ENCODE measurements at places on chromosomes 7 and 10.

DNA sequence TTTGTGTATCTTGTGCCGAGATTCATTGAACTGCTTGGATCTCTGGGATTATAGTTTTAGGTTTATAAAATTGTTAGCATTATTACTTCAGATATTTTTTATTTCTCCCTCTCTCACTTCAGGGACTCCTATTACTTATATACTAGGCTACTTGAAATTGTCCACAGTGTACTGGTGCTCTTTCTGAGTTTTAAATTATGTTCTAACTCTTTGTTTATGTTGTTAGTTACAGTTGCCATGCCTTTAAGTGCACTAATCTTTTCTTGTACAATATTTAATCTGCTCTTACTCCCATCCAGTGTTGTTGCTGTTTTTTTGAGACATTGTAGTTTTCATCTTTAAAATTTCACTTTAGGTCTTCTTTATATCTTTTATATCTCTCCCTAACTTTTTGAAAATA lies 13.1 kb downstream of the PLEKHS1 start:
- DNase-seq: peak; percentile 25

DNA sequence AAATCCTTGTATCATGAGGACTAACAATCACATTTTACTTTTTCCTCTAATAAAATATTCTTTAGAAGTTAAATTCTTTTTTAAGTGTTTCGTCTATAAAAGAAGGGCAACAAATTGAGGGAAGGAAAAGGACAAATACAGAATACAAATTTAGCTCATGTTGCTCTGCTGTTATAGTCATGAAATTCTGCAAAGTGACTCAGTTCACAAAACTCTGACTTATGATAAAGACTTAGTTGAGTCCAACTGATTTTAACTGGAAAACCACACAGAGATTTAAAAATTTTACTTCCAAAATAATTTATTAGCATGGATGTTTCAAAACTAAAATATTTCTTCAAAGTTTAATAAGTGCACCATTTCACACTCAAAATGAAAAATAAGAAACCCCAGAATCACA lies 75.0 kb upstream of the GPR22 start:
- no peak for DNase-seq

DNA sequence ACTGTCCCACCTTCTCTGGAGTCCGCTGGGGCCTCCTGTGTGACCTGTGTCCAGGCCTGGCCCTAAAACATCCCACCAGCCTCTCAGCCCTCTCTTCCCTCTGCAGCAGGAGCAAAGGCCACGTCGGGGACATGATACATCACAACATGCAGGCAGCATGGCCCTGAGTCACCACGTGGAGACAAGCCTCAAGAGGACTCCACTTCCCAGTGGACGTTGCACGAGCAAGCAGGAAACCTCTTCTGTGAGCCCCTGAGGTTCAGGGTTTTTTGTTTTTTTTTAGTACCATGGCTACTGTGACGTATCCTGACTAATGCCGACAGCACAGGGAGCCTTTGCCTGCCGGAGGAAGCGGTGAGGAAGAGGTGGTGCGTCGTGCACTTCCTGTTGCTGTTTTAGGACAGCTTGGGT lies 165.9 kb downstream of the DNAJB6 start:
- no peak for DNase-seq

DNA sequence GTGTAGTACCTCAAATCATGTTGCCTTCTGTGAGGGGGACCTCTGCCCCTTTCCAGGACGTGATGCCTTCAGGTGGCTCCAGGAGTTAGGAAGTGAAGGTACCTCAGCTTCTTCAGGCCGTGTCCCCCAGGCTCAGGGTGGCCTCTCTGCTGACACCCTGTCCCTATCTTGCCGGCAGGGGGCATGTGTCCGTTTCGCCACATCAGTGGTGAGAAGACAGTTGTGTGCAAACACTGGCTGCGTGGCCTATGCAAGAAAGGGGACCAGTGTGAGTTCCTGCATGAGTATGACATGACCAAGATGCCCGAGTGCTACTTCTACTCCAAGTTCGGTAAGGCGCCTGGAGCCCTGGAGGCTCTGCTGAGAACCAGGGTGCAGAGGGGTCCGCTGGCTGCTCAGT lies 9.2 kb downstream of the CPSF4 start:
- no peak for DNase-seq

DNA sequence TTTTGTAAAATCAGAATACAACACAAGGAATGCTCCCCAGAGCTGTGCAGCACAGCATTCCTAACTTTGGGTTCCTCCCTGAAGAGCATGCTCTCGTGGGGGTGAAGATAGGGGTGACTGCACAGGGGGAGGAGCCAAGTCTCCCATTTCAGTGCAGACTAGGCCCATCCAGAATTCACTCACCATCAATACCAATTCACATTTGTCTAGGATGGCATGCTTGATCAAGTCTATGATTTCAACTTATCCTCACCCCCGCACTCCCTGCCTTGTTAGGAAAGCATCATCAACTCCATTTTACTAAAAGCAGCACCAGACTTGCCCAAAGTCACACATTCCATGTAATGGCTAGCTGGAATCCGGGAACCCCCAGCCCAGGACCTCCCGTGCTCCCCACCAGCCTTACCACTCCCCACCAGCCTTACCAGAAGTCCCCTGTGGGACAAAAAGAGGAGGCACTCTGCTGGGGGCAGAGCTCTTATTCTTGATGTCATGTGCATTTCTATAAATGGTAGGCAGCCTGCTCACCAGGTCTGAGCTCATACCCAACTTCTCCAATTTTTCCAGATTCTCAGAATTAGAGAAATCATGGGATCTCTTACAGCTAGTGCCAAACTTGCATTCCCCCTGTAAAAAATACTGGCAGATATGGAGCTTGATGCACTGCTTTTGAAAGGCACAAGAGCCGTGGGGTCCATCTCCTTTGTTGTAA lies 6.2 kb downstream of the PARP12 start:
- no peak for DNase-seq
